ENCODE measurements at places on chromosomes 3 and 15.

- DNase-seq: no peak
Observed at GRCh38 chr3:109384164-109384563, 46.8 kb upstream of the DPPA4 start.

DNA sequence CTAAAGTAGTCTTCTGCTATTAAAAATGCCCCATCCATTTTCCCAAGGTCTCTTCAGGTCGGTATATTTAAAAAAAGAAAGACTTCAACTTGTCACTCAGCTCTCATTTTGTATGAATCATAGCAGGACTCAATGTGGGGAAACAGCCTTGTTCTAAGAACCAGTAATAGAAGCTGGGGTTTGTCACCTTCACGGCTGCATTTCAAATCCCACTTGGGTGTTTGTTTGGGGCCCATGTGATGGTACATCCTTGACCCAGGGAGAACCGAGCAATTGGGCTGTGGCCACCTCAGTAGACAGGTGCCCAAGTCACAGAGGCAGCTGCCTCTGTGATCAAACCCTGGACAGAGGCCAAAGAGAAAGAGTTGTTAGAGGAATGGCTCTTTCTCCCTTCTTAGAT, 70.3 kb upstream of the ARL8B start:
- no peak for DNase-seq

GRCh38 chr3:160374472-160374871, 24.6 kb downstream of the IFT80 start:
- DNase-seq: no peak

DNA sequence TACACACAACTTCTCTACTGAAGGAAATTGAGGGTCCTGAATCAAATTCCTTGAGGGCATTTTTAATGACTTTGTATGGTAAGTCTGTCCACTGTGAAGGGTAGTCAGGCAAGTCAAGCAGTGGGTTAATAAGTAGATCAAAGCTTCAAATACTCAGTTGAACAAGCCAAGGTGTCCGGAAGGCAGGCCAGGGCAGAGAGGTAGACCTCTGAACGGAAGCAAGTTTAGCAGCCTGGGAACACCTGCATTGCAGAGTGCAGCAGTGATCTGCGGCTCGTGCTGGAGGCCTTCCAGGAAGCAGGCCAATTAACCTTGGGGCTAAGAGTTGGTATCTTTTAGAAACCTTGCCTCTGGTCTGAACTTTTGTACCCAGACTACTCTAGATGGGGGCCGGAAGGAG, 143.8 kb downstream of the LRTM1 start:
- DNase-seq: no peak

DNA sequence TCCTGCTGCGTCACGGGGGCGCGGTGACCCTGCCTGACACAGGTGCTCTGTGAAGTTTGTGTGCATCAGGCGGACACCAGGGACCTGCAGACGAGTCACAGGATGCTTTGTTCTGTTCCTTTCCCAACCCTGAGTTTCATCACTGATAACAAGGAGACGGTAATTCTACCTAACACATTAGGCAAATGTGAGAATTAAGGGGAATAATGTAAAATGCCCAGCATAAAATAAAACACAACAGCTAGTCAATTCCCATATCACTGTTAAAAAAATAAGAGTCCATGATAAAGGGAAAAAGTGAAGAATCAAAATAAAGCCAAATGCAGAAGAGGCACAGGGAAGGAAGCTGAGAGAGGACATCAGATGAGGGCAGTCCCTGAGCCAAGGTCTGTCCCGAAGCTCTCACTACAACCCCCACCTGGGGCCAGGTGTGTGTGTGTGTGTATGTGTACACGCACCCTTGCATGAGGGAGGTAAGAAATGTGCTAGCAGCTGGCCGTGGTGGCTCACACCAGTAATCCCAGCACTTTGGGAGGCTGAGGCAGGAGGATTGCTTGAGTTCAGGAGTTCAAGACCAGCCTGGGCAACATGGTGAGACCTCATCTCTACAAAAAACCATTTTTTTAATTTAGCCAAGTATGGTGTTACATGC, 27.5 kb downstream of the PLA2G4D start:
- no peak for DNase-seq

- DNase-seq: no peak
Observed at GRCh38 chr3:187292631-187293515, 1.3 kb upstream of the MASP1 start.

Measured in SIG-M5 (cell line).